Neuronal stem cell (in vitro differentiated cells): ENCODE measurements at places on chromosomes 2 and 18.

DNA sequence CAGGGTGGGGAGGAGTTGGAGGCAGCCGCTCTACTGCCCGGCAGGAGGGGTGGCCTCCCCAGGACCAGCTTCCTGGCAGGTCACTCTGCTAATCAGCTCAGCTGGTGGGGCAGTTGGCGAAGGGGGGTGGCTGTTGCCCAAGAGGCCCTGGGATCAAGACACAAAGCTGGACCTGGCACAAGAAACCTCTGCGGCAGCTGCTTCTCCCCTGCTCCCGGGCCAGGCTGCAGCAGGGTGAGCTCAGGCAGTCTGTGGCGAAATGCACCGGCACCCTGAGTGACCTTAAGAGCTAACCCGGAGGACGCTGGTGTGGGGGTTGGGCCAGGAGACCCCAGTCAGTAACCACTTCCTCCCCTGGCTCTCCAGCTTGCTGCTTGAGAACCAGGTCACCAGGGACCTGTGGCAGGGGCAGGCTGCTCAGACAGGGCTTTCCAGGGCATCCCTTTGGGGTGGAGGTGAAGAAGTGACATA lies 31.1 kb downstream of the TOGARAM2 start:
- DNase-seq, result no peak

- no peak for DNase-seq
Measured at GRCh38 chr2:222903234-222904220, 42.7 kb downstream of the ACSL3 start.

DNA sequence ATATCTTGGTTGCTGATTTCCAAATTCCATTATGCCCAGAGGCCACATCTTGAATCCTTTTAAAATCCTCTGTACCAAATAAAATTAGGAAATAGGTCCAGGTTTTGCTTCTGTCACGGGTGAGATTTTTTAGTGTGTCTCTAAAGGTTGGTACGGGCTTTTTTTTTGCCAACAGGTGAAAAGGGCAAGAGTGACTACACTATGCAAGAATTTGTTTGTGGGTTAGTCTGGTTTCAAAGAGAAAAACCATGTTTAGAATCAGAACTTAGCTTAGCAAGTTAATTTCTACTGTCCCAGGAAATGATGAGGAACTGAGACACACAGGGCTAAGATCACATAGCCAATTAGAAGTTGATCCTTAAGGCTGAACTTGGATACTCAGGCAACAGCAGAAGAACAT lies 41.7 kb downstream of the POLR1A start:
- no peak for DNase-seq

DNA sequence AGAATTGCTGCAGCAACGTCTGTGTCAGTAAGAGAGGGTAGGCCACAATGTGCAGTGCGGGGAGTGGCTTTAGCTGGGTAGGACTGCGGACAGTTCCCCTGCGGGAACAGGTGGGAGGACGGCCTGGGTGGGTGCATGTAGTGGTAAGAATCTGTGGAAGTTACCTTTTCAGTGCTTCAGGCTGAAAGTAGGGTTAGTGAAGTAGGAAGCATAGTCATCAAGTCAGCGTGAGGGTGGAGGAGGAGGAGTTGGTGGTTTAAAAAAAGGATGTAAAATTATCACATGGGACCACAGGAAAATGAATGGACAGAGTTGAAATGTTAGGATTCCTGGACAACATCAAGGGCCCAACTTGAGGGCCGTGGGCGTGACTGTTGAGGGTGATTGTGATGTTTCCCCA lies 13.2 kb downstream of the CEP192 start:
- DNase-seq, result no peak

- DNase-seq, result no peak
Measured at GRCh38 chr2:199810422-199811171, 40.4 kb downstream of the FTCDNL1 start.

- no peak for DNase-seq
Measured at GRCh38 chr2:195560209-195560895, 96.7 kb upstream of the SLC39A10 start.
